ENCODE measurements at places on chromosomes 5 and 9. TPM values are rescaled to one million over a fixed set of nuclear protein-coding genes. Genes with fewer than 3 reads are reported as not detected.

- no peak for DNase-seq
Measured at GRCh38 chr5:81579262-81579924, 171.5 kb downstream of the SSBP2 start.

Gene GDA
- polyA plus RNA-seq = not detected

GRCh38 chr5:132662004-132662401, 4.0 kb downstream of the IL13 start:
- no peak for DNase-seq

GRCh38 chr5:107634981-107635848, 35.5 kb downstream of the EFNA5 start:
- DNase-seq = no peak

DNA sequence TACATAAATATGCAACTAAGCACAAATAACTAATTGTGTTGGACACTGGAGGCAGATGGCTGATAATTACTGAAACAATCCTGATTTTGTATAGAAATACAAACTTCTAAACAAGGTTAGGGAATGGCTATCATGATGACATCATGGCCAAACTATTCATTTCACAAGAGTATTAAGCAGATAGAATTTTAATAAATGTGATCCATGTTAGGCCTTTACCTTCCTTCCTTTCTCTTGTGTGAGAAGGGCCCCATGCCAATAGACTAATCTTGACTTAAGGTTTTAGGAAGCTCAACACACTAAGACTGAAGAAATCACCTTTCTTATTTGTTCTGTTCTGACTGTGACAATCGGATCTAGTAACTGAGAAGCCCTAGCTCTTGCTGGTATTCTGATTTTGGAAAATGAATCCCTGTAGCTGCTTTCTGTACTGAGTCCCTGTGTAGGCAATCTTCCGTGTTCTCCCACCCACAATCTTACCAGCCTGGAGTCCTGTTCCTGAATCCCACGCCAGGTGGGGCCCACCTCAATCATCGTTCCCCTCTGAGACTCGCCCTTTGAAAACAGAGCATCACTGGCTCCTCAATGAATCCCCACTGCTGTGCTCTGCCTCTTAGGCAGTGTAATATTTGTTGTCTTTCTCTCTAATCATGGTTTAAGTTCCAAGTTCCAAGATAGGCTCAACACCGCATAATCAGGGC, 168.7 kb upstream of the GNA14 start:
- DNase-seq = no peak

Gene FREM1
- polyA plus RNA-seq = 0.04 TPM

Gene BARHL1
- polyA plus RNA-seq = not detected

GRCh38 chr5:160833806-160834205, 18.2 kb downstream of the ATP10B start:
- no peak for DNase-seq

Gene CNTNAP3
- 0.27 TPM for polyA plus RNA-seq

Gene PCDHA6
- polyA plus RNA-seq = 0.02 TPM

DNA sequence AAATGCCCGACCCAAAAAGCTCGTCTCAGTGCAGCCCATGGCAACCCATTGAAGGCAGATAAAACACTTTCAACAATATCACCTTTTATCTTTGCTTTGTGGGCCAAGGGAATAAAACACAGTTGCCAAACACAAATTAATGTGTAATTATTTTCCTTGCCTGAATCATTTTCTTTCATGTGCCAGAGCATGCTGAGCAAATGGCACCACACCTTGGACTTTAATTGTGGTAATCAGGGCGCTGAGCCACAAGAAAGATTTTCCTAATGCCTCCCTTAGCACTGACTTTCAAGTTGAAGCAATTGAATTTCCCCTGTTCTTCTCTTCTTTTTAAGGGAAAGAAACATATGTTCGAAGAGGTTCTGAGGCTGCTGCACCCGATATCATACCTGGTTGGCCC, 297.1 kb upstream of the MSX2 start:
- DNase-seq = no peak

DNA sequence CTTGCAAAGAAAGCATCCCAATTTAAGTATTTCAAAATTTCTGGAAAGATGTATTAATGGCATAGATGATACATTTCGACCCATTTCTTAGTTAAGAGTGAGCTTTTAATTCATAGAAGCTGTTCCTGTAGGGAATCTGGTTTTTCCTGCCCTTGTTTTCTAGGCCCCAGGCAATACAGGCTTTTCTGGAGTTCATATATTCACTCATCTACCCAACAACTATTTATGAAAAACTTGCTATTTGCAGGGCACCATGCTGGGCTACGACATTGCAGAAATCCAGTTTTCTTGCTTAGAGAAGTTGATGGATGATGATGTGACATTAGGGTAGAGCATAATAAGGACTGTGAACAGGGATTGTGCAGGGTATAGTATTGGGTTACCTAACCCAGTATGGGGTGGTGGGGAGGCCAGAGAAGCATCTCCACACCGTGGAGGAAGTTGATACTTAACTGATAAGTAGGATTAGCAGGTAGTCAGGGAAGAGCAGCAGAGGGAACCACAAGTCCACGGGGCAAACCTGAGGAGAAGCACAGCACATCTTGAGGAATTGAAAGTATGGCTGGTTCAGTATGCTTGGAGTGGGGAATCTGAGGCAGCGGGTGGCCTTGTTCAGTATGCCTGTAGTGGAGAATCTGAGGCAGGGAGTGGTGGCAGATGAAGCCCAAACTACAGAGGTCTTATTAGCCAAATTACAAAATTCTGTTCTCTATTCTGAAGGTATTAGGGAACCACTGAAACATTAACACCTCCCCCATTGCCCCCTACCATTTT, 247.5 kb downstream of the ARRDC3 start:
- no peak for DNase-seq

- no peak for DNase-seq
Measured at GRCh38 chr9:128254855-128255759, 20.7 kb downstream of the GOLGA2 start.

- no peak for DNase-seq
Measured at GRCh38 chr5:36438765-36439561, 137.3 kb upstream of the RANBP3L start.

DNA sequence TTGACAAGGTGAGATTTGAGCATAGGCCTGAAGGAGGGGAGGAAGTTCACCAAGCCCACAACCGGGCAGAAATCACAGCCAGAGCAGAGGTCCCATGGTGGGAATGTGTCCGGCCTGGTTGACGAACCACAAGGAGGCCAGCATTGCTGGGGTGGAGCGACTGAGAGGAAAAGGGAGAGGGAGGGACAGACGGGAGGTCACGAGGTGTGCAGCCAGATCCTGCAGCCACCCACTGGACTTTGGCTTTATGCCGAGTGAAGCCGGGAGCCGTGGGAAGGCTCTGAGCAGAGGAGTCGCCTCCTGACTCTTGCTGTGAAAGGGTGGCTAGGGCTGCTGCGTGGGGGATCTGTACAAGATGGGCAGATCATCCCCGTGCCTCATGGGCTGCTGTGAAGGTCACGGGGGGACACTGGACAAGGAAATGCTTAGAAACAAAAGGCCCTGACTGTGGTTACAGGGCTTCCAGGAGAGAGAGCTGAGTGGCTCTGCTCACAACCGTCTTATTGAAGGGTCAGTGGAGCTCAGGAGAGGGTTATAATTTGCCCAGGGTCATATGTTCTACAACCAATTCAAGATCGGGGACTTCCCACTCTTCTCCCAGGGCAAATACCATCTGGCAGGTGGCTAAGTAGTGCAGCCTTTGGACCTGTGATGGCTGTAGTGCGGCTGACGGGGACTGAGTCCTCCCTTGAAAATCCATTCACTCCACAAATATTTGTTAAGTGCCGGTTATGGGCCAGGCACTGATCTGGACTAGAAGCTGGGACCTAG, 15.6 kb upstream of the CD74 start:
- DNase-seq = no peak

Gene OR1J2
- polyA plus RNA-seq = 0.64 TPM

DNA sequence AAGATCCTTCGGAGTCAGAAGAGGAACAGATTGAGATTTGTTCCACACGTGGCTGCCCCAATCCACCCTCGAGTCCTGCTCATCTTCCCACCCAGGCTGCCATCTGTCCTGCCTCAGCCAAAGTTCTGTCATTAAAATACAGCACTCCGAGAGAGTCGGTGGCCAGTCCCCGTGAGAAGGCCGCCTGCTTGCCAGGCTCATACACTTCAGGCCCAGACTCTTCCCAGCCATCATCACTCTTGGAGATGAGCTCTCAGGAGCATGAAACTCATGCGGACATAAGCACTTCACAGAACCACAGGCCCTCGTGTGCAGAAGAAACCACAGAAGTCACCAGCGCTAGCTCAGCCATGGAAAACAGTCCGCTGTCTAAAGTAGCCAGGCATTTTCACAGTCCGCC, 85.9 kb downstream of the GOLPH3 start:
- DNase-seq = no peak

DNA sequence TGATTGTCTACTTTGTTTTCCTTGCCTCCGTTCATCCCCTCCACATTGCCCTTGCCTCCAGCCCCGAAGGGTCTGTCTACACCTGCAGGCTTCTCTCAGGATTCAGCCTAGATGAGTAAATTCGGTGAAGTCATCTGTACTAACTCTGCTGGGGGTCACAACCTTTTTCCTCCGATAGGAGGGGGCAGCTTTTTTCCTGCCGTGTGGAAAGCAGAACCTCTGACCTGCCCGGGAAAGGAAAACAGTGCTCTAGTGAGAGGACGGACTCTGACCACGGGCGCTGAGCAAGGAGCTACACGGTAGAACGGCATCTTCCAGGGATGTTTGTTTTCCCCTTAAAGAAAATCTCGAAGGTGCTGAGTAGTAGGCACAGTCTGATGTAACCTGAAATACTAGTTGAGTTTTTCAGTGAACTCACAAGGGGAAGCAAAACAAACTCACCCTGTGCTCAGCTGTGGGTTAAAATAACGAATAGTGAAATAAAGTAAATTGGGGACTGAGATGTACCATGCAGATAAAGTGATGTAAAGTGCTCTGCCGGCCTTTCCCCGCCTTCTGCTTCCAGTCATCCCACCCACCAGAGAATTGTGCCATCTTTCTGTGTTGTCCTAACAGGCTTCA, 281.8 kb downstream of the AOPEP start:
- DNase-seq = no peak

Gene SPATA31C2
- polyA plus RNA-seq = not detected

Gene NCS1
- 54.4 TPM for polyA plus RNA-seq

Gene MCIDAS
- not detected for polyA plus RNA-seq

Gene LRRTM2
- polyA plus RNA-seq = 0.07 TPM

Gene RHOBTB3
- 320 TPM for polyA plus RNA-seq

GRCh38 chr5:148970876-148971275, 92.0 kb downstream of the SH3TC2 start:
- no peak for DNase-seq

Gene ESM1
- 2.8 TPM for polyA plus RNA-seq

Gene PAM
- polyA plus RNA-seq = 389 TPM

DNA sequence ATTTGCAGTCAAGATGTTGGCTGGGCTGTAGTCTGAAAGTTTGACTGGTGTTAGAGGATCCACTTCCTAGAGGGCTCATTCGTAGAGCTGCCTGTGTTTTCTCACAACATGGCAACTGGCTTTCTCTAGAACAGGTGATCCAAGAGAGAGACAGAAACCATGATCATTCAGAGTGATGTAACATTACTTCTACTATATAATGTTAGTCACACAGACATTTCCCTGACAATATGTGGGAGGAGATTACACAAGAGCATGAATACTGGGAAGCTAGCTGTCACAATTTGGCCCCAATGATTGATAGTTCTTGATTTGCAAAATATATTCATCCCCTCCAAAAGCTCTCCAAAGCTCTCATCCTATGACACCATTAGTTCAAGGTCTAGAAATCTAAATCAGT, 10.9 kb upstream of the TMEM161B start:
- DNase-seq = no peak

- peak; percentile 95 for DNase-seq
Measured at GRCh38 chr5:17157916-17158529, 59.4 kb upstream of the BASP1 start.

DNA sequence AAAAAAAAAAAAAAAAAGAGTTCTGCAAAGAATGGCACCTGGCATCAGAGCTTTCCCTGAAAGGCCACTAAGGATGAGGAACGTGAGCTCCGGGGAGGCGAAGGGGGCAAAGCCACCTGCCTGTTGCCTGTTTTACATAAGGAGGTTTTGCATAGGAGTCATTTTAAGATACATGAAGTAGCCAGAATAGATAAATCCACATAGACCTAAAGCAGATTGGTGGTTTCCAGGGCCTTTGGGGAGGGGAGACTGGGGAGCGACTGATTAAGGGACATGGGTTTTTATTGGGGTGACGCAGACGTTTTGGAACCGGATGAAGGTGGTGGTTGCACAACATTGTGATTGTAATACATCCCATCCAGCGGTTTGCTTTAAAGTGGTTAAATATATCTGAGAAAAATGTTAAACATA, 7.1 kb downstream of the NEK6 start:
- peak; percentile 62 for DNase-seq

DNA sequence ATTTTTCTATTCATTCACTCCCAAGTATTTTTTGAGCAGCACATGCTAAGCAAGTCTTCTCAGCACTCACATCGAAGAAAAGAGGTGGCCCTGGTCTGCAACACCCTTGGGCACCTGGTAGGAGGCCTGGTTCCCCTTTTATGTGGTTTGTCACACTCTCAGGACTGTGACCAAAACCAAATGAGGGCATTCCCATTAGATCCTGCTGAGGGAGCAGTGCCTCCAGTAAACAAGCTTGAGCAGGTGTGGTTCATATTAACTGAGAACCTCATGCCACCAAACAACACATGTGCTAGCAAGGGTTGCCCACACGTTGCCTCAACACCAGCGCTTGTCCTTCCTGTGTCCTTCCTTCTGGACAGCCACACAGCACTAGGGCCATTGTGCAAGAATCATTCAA, 26.9 kb upstream of the SYK start:
- no peak for DNase-seq

Gene WDR31
- 2.0 TPM for polyA plus RNA-seq

Gene TMEM252
- not detected for polyA plus RNA-seq

Gene PCDHGB2
- polyA plus RNA-seq = 4.0 TPM

- DNase-seq = no peak
Measured at GRCh38 chr5:138024117-138024516, 8.8 kb downstream of the FAM13B start.

GRCh38 chr9:123039617-123040219, 6.3 kb downstream of the GPR21 start:
- no peak for DNase-seq

DNA sequence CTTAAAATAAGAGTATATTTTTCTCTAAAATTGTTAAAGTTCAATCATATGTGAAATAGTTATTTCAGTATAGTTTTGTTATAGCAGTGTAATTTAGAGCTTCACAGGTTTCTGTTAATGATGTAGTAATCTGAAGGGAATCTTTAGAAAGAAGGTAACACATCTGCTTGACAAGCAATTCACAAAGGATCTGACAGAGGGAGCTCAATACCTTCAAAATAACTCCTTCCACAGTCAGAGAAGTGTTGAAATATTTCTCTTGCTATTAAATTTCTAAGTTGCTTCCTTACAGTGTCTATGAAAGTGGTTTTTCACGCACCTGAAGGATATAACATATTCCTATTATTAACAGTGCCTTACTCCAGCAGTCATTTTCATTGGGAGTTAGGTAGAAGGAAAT, 44.9 kb downstream of the SLC25A51 start:
- DNase-seq = no peak

GRCh38 chr9:27487927-27488326, 36.2 kb upstream of the IFNK start:
- DNase-seq = no peak

DNA sequence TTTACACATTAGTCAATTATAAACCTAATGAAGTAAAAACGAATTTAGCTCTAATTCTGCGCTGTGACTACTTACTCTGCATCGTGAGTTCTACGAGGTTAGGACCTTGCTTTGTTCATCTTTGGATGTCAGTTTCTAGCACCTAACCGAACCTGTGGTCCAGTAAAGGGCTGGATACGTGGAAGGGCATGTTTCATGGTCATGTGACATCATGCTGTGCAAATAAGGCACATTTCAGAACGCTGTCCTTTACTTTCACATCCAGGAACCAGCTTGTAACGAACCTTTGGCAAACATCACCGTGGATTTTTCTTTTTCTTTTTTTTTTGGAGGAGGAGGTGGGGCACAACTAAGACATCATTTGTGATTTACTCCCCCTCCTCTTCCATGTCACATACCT, 15.0 kb downstream of the BASP1 start:
- no peak for DNase-seq
